Tibial nerve (tissue), 4 donors: ENCODE measurements at places on chromosomes 5 and 9. TPM values are rescaled to one million over a fixed set of nuclear protein-coding genes. Genes with fewer than 3 reads are reported as not detected.

GRCh38 chr9:16262477-16263261 is 607.8 kb downstream of the BNC2 start:
- DNase-seq = no peak

The CPLANE1 gene
- 70.0 TPM for total RNA-seq

The SAXO1 gene
- not detected for total RNA-seq

The TAL2 gene
- 3.7 TPM for total RNA-seq

DNA sequence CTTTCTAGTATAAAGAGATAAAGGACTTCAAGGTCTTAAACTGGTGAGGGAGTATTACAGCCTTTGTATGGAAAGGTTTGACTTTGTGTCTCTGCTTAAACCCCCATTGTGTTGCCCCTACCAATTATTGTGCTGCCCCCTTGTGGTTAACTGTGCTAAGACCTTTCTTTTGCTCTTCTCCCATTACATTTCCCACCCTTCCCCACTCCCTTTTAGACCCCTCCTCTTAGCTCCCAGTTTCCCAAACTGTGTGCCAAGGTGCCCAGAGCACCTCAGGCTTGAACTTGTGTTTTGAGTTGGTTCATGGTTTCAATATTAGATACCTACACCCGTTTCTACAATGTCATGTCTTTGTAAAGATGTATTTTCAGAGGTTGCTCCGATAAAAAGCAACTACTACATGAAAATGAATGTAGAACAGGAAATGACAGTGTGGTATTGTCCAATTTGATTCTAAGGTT is 2.9 kb downstream of the JAK2 start:
- DNase-seq = no peak
